ENCODE measurements at places on chromosomes 16 and 17.

DNA sequence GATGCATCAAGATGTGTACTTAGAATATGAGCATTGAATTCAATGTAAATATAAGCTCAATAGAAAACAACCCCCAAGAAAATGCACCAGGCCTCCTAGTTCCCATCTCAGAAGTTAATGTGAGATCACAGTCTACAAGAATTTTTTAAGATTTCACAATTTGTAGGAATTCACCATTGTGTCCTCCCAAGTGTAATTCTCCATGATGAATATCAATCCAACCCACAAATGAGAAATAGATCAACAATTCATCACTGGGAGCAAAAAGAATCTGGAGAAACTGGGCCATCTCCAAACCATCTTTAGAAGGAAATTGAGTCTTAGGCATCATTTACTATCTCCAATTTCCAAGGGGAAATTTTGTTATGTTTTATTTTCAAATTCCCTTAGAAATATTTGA, 310.5 kb upstream of the GOT2 start:
- DNase-seq: no peak

- peak; percentile 34 for DNase-seq
Observed at GRCh38 chr17:46984892-46985291, 5.8 kb upstream of the RPRML start.

GRCh38 chr17:50986989-50987660, 121.0 kb upstream of the TOB1 start:
- no peak for DNase-seq

DNA sequence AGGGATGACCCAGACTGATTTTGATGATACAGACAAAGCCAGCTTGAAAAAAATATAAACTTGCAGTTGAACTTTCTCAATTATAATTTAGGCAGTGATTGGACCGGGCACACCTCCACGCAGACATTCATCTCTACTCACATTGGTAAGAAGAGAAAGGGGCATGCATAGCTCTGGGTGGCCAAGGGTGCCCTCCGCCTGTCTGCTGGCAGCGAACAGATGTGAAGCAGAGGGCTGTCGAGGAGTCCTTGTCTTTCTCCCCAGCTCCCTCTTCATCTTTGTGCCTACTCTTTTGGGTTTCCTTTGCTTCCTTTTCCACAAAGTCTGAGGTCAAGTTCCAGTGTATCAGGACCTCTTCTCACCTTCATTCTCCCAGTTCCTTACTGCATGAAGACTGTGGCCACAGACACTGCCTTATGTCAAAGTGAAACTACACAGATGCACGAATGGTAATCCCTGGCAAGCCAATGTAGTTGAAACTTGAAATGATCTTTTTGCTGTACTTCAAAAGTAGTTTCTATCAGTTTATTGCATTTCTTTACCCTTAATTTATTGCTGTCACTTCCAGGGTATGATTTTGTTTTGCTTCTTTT, 343.7 kb upstream of the SOX9 start:
- DNase-seq: no peak

GRCh38 chr17:82974136-82974952, 105.1 kb upstream of the METRNL start:
- no peak for DNase-seq

- DNase-seq: no peak
Observed at GRCh38 chr17:48579760-48580554, 1.8 kb upstream of the HOXB4 start.
